ENCODE measurements at places on chromosomes 2 and 18.

DNA sequence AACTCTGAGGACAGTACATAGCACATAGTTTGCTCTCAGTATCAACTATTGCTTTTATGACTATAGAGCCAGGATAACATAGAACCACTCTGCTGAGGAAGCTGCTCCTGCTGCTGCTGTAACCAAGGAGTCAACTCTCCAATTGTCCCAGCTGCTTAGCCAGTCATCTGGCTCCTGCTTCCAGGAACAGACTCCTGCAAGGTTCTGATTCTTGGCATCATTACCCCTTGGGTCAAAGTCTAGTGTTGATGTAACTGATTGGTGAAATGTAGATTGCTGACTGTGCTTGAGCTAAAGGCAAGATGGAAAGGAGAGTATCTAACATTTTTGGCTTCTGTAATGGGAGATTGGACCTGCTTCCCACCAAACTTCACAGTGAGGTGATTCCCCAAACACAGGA is 261.9 kb upstream of the FSHR start:
- no peak for DNase-seq

DNA sequence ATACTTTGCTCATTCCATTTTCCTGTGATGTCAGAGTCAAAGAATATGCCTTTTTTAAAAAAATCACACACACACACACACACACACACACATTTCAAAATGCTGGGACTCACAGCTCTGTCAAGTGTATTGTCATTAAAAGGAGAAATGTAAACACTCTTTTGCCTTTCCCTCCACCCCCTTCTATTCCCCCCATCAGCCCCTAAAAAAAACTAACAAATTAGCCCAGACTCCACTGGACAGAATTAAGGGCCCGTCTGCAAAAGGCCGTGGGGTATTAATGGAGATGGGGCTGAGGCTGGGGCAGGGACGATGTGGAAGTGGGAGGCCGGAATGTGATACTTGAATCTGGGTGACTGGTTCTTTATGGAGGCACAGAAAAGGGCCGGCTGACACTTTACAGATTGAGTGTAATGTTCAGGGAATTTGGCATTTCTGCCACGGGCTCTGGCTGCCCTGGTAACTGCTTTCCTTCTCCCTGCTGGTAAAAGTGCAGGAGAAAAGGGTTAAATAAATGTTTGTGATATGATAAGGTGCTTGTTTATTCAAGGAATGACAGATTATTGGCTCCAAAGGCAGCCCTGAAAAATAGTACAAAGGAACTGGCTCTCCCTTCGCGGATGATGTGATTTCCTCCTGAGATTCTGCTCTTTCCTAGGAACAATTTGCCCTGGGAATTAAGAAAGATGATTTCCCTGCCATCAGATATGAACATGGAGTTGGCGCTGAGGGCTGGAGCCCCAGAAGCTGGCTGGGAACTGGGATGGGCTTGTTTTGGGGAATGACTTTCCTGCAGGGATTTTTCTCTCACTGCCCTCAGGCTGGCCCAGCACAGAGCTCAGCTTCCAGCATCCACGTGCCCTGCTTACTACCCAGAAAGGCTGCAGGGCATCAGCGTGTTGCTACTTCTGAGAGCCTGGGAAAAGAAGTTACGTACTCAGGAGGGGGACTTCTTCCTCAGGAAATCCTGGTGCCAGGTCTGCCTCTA is 52.8 kb upstream of the CTAGE1 start:
- DNase-seq, result no peak

- DNase-seq, result no peak
Observed at GRCh38 chr2:43060390-43061016, 165.9 kb downstream of the ZFP36L2 start.

DNA sequence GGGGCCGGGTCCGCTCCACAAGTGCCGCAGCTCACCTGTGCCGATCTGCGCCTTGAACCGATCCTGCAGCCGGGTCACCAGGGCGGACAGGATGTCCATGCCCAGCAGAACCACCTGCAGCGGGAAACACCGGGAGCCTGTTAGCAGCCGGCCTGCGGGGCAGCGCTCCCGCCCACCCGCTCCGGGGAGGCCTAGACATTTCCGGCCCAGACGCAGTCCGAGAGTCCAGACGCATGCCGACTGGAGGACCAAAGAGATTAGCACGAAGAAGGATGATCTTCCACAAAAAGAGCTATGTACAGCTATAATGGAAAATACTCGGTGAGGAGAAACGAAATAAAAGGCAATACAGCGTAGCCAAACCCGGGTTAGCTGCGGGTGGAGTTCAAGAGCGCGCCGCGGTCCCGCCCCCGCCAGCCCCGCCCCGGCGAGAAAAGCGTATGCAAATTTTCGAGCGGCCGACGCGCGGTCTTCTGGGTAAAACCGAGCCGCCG is 421 bp upstream of the RNU4ATAC start:
- peak; percentile 83 for DNase-seq

- DNase-seq, result no peak
Observed at GRCh38 chr2:220117025-220117424, 489.6 kb downstream of the SLC4A3 start.

GRCh38 chr2:80185091-80185490 is 119.5 kb downstream of the LRRTM1 start:
- DNase-seq, result no peak

- DNase-seq, result no peak
Observed at GRCh38 chr2:101612019-101612418, 85.5 kb upstream of the MAP4K4 start.
